ENCODE measurements at places on chromosomes 2 and 18.
A peak's percentile ranks its signal among the peaks of the same experiment; 100 is the strongest.

GRCh38 chr2:30974554-30974953 is 163.7 kb downstream of the GALNT14 start:
- no peak for DNase-seq

- DNase-seq, result no peak
Measured at GRCh38 chr18:435940-436339, 64.6 kb downstream of the COLEC12 start.

DNA sequence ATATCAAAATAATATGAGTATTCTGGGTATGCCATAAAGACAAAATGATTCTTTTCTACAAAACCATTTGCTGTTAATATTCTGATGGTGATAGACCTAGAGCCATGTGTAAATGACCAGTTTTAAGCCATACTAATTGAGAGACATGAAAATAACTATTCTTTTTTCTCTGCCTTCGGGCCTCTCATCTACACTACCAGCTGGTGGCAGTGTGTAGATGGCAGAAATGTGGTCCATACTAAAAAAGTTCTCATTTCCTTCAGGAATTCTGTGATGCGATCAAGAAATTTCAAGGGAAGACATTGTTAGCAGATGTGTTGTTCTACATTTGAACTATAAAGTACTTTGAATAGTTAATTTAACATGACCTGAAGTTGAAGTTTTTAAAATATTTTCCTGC is 485.2 kb downstream of the TRIB2 start:
- DNase-seq, result no peak

- DNase-seq, result no peak
Measured at GRCh38 chr2:110746586-110747521, 14.5 kb downstream of the ACOXL start.

- no peak for DNase-seq
Measured at GRCh38 chr2:220396287-220396686, 768.9 kb downstream of the SLC4A3 start.

GRCh38 chr2:219274361-219274921 is 4.7 kb upstream of the DNAJB2 start:
- DNase-seq, result no peak

GRCh38 chr2:10016802-10017258 is 26.5 kb upstream of the KLF11 start:
- no peak for DNase-seq

DNA sequence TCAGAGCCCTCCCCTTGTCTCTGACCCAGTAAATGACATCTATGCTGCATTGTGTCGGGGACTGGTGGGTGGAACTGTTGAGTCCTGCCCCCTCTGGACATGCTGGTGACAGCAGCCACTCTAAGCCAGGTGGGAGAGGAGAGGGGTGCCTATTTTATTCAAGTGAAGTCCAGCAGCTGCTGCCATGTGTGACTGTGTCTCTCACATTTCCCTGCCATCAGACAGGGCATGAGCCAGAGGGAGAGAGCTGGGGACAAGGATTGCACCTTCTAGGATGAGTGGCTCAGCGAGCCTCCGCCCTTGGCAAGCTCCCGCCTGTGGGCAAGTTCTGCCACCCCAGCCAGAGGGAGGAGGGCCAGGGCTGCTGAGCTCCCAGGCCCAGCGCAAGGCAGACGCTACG is 13.7 kb downstream of the NGEF start:
- DNase-seq, result peak; percentile 13

- no peak for DNase-seq
Measured at GRCh38 chr2:58900246-58901027, 659.3 kb upstream of the FANCL start.

GRCh38 chr2:59905731-59906130 is 647.7 kb downstream of the BCL11A start:
- DNase-seq, result no peak

DNA sequence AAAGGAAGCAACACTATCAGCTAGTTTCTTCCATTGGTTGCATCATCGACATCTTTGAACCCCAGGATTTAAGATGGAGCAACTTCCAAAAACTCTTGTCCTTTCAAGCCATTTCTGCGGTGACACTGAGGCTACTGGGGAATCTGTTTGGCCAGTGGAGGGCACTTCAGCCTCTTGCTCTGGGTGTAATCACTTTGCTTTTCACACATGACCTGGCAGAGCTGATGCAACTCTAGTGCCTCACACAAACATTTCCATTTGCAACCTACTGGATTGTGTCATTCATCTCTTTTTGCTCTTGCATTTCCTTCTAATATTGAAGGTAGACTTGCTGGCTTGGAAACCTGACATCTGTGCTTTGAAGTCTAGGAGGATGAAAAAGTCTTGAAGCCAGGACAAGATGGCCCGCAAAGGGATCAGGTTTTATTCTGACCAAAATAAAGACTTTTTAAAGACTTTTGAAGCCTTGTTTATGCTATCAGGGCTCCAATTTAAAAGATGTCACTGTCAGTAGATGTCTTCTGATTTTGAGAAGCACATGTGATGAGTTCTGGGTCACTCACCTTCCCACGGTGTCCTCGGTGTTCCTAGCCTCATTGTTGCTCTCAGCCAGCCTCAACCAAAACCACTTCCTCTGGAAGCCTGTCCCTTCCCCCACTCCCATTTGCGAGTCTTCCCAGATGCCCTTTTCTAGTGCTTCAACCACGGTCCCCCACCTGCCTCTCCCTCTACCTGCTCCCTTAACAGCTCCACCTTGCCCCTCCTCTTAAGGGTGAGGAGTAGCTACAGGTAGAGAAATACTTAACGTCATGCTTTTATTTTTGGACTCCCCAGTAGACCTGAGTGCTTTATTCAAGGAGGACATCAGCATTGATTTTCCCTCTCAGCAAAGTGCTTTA is 69.7 kb upstream of the KCNE4 start:
- peak; percentile 61 for DNase-seq

DNA sequence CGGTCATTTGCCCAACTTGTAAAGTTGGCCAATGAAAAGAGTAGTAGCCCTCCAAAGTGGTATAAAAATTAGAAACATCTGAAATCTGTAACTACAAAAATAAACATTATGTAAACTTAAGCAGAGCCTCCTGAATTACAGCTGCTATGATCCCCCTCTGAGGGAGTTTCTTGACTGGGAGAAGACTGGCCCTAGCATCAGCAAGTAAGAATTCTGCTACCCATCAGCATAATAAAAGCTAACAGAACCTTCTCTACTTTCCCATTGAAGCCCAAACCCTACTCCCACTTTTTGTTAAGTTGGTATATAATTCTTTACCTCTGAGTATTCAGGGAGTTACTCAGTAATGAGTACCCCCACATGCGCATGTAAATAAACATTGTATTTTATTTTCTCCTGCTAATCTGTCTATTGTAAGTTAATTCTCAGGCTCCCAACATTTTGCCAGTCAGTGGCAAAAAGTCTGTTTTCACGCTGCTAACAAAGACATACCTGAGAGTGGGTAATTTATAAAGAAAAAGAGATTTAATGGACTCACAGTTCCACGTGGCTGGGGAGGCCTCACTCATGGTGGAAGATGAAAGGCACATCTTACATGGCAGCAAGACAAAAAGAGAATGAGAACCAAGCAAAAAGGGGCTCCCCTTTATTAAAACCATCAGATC is 71.3 kb downstream of the MYL12B start:
- DNase-seq, result no peak

- no peak for DNase-seq
Measured at GRCh38 chr18:3923750-3924149, 473.8 kb downstream of the TGIF1 start.

- no peak for DNase-seq
Measured at GRCh38 chr2:191255756-191256312, 10.6 kb downstream of the MYO1B start.

- DNase-seq, result peak; percentile 28
Measured at GRCh38 chr2:10407432-10407831, 40.7 kb downstream of the ODC1 start.

- DNase-seq, result no peak
Measured at GRCh38 chr2:8416001-8416571, 265.8 kb upstream of the ID2 start.

DNA sequence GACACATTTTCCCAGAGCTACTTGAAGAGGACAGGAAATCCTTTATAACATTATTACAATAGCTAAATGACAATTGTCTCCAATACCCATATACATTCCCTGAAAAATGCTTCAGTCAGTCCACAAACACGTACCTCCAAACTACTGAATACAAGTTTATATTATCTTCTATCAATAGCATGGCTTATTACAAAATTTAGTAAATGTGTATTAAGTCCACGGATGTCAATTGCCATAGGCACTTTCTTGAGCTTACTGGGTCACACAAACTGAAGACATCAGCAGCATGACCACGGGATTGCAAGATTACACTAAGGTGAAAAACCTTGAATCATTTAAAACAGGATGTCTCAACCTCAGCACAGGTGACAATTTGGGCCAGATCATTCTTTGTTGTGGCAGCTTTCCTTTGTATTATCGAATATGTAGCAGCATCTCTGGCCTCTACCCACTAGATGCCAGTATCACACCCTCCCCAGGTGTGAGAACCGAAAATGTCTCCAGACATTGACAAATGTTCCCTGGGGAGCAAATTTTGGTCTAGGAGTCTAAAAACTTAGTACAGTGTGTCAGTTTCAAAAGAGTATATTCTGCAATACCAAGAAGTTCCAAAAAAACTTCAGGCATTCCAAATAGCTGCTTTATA is 1.4 kb downstream of the MBD2 start:
- DNase-seq, result peak; percentile 82

- no peak for DNase-seq
Measured at GRCh38 chr2:84649058-84649457, 132.8 kb downstream of the DNAH6 start.

DNA sequence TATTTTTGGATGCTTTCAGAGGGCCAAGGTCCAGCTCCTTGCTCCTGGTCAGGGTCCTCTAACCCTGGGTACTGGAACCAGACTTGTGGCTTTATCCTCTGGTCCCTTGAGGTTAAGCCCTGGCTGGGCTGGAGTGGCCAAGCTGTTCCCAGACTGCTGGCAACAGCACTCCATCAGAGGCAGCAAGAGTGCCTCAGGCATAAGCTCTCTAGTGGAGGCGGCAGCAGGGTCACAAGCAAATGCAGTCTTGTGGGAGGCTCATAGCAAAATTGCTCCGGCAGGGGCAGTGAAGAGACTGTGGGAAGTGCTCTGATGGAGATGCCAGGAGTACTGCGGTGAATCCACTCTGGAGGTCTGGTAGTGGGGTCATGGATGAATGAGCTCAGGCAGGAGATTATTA is 128.9 kb upstream of the OTOS start:
- no peak for DNase-seq

GRCh38 chr2:234533626-234534025 is 36.7 kb upstream of the ARL4C start:
- DNase-seq, result no peak

- DNase-seq, result no peak
Measured at GRCh38 chr2:55932843-55933242, 9.3 kb upstream of the EFEMP1 start.

DNA sequence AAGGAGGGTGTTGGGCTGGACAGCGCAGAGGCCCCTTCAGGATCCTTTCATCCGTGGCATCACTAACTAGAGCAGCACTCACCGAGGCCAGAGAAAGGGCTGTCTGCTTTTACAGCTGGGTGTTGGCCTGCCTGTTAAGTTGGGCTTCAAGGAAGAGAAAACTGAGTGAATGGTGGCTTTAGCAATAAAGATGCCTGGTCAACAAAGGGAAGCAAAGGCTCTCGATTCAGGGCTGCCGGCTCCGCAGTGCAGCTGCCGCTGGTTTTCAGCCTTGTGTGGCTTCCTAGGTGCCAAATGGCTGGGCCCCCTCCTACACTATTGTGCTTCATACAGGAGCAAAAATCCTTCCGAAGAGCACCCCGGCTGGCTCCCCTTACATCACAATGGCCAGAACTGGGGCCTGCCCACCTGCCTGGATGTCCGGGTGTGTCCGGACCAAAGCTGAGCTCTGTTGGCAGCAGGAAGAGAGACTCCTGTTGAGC is 61.0 kb upstream of the GPR45 start:
- no peak for DNase-seq

GRCh38 chr2:159144776-159145614 is 141.5 kb downstream of the WDSUB1 start:
- DNase-seq, result no peak

DNA sequence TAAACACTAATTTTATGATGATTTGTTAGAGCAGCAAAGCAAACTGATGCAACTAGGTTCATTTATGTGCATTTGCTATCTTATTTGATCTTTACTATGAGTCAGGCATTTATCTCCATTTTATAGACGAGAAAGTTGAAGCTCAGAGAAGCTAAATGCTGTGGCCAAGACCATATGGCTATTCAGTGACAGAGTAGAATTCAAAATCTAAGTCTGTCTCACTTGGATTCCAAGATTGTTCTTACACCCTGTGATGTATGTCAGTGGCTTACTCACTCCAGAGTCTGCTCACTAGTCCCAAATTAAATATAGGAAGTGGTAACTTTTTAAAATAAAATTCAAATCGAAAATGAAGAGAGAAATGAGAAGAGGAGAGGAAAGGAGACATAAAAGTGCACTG is 114.0 kb upstream of the DDX18 start:
- no peak for DNase-seq

GRCh38 chr2:18435426-18436037 is 124.9 kb downstream of the RDH14 start:
- peak; percentile 36 for DNase-seq

DNA sequence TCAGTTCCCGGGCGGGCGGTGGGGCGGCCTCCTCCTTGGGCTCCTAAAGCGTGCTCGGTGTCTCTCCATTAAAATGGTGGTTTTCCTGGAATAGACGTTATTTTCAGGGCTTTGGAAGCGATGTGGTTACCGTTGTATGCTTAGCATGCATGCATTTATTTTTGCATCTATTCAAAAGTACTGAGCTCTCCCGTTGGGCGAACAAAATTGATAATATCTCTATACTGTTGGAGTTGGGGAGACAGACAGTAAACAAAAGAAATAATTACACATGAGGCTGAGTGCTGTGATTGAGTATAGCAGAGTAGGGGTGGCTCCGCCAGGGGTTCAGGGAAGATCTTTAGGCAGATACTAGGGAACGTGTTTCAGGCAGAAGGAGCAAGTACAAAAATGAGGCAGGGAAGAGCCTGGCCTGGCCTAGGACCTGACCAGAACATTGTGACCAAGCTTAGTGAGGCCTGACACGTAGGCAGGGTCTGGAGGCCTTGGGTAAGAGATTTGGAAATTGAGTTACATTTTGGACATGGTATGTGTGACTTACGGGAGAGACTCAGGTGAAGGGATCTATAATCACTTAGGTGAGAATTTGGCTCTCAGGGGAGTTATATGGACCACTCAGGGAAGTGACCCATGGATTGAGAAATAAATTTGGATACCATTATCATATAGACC is 674 bp downstream of the NCAPH start:
- DNase-seq, result peak; percentile 23

DNA sequence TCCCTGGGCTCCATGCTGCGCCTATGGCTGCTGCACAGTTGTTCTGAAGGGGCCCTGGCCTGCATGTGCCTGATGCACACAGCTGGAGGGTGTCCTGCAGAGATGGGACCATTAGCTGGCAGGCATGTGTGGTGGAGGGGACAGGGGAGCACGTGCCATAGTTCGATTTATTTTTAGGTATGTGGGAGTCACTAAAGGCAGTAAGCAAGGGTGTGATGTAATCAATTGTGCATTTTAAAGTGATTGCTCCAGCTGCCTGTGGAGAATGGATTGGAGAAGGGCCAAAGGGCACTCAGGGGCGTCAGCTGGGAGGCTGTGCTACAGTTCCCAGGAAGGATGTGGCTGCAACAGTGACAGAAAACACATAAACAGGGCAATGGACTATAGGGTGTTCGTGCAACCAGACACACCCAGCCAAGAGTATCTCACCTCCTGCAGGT is 205.1 kb downstream of the ARL4C start:
- no peak for DNase-seq

GRCh38 chr2:54106631-54107454 is 8.6 kb upstream of the ACYP2 start:
- peak; percentile 84 for DNase-seq

All from OCI-LY7 (cell line).